ENCODE measurements at places on chromosomes 1 and 21. TPM values are rescaled to one million over a fixed set of nuclear protein-coding genes. Genes with fewer than 3 reads are reported as not detected.

DNA sequence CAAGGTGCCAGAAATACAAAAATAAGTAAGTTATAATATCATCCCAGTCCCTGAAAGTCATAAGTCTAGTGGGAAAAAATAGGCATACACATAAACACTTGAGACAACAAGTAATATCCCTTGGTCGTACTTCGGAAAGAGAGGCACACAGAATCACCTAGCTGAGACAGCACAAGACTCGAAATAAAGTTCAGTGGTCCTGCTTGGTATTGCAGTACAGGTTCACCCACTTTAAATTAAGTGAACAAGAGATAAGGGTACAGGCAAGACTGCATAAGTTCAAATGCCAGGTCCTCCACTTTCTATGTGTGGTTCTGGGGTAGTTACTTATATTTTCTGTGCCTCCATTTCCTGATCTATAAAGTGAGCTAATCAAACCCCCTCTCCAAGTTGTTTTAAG, 47.6 kb downstream of the SEC16B start:
- no peak overlapping the region for H3K27ac ChIP-seq
- no peak for DNase-seq
- H3K4me1 ChIP-seq: no peaks in the 10 kb centered on the region
- no peaks in the 10 kb centered on the region for H3K36me3 ChIP-seq
- H3K27me3 ChIP-seq: no peaks in the 10 kb centered on the region

The NPPA gene
- not detected for polyA plus RNA-seq

The LDLRAD1 gene
- not detected for polyA plus RNA-seq

DNA sequence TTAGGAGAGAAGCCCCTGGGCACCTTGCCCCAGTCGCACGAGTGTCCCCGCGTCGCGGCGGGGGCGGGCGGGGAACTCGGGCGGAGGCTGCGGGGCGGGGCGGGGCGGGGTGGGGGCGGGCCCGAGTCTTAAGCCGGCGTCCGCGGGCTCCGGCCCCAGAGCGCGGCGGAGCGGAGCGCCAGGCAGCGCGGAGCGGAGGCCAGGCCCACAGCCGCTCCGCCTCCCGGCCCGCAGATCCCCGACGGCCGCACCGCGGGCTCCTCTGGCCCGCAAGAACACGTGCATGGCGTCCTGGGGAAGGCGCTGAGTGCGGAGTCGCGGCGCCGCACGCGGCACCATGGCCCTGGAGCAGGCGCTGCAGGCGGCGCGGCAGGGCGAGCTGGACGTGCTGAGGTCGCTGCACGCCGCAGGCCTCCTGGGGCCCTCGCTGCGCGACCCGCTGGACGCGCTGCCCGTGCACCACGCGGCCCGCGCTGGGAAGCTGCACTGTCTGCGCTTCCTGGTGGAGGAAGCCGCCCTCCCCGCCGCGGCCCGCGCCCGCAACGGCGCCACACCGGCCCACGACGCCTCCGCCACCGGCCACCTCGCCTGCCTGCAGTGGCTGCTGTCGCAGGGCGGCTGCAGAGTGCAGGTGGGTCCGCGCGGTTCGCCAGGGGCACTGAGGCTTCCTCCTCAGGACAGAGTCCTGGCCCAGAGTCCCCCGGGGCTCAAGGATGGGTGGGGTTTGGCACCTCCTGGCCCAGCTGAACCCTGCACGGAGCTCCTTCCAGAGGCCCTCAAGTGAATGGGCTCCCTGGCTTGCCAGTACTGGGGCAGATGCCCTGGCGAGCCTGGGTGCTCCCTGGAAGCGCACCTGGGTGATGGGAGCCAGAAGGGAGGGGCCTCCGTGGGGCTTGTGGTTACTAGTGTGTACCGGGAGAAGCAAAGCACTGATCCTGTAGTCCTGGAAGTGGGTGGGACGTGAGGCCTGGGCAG, at the start of gene ESPN:
Gene ESPN, plus strand, starts transcription at position 158 of the 975 bp plus-strand sequence. Its CDS starts 180 bp downstream, at position 338.
- peaks cover 6% of the 10 kb centered on the region for H3K4me1 ChIP-seq
- no peak within 1 kb of the TSS for H3K27ac ChIP-seq
- H3K36me3 ChIP-seq: no peaks in the 10 kb centered on the region

- DNase-seq: no peak
- no peaks in the 10 kb centered on the region for H3K4me1 ChIP-seq
- H3K36me3 ChIP-seq: no peaks in the 10 kb centered on the region
- H3K27ac ChIP-seq: no peak overlapping the region
- H3K4me3 ChIP-seq: no peak overlapping the region
- H3K27me3 ChIP-seq: peaks cover 13% of the 10 kb centered on the region
Observed at GRCh38 chr1:110118636-110119396, 6.6 kb downstream of the UBL4B start.
